ENCODE measurements at places on chromosomes 4 and X.
A peak's percentile ranks its signal among the peaks of the same experiment; 100 is the strongest.

GRCh38 chr4:86272669-86273068 lies 87.2 kb downstream of the MAPK10 start:
- no peak for DNase-seq

- no peak for DNase-seq
These were observed 93.1 kb downstream of the SLC16A2 start for GRCh38 chrX:74514384-74514783.

GRCh38 chr4:38677441-38677840 lies 13.4 kb downstream of the KLF3 start:
- no peak for DNase-seq

- peak; percentile 44 for DNase-seq
These were observed 29.3 kb upstream of the BCOR start for GRCh38 chrX:40127052-40127451.

- no peak for DNase-seq
These were observed 826.2 kb upstream of the TENM3 start for GRCh38 chr4:181416966-181417365.

GRCh38 chr4:104859601-104860237 lies 287.0 kb upstream of the TET2 start:
- no peak for DNase-seq

- no peak for DNase-seq
These were observed 2.7 kb upstream of the NALF2 start for GRCh38 chrX:69501429-69501828.

DNA sequence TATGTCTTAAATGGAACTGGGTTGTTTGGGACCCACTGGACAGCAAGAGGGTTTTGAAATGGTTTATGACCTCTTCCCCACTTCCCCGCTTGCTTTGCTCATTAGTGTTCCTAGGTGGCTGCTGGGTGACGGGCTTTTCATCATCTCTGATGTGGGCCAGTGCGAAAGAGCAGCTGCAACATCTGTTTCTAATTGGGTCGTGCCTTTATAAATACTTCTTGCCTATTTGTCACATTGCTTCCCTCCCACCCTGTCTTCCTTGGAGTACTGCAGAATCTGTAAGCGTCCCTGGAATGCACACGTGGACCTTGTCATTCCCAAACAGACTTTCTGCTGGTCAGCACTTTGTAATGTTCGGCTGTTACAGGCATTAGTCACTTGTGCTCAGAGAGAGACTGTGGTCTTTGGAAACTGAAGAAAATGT lies 35.2 kb downstream of the SEPTIN11 start:
- peak; percentile 100 for DNase-seq

DNA sequence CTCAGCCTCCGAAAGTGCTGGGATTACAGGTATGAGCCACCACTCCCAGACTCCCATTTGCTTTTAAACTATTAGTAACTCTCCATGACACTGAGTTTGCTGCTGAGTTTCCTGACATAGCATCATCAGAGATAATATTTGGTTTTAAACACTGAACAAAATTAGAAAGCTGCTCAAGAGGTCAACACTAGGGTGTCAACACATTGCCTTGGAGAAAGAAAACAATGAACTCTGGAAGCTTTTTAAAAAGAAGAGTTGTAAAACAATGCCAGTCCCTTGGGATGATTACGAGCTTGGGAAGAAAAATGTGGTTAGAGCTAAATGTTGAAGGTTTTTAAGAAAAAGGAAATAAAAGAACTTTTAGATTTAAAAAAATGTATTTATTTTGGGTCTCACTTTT lies 264.8 kb downstream of the CAMK2D start:
- no peak for DNase-seq

- DNase-seq = no peak
These were observed 622.7 kb downstream of the RAPGEF2 start for GRCh38 chr4:159725571-159725970.

Data from EH (cell line).